ENCODE measurements at places on chromosomes 1 and 21.
A peak's percentile ranks its signal among the peaks of the same experiment; 100 is the strongest.

DNA sequence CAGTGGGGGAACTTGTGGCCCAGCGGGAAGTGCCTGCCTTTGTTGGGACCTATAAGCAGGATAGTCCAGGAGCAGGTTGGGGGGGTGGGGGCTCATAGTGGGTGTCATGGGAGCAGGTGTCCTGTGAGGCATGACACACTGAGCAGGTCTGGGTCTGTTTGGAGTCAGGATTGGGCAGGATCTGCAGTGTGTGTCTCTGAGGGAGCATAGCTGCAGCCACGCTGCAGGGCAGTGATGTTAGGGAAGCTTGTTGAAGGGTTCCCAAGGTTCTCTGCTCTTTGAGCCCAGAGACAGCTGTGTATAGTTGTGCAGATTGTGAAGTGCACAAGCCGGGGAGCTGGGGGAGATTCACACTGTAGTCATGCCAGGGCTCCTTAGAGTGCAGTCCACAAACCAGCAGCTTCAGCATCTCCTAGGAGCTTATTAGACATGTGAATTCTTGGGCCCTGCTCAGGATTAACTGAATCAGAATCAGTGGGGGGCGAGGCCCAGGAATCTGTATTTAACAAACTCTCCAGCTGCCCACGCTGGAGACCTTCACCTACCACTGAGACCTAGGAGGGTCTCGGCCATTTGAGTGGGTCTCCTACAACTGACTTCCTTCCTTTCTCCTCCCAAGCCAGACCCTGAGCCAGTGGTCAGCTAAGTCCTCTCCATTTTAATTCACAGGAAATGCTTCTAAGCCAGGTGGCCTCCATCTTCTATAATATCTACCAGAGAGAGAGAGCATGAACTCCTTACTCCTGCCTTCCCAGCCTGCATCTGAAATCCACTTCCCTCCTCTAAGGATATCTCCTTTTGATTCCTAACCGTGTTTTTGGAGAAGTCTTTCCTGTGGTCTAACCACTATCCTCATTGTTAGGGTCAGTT lies 11.1 kb downstream of the INSRR start:
- no peak for DNase-seq

DNA sequence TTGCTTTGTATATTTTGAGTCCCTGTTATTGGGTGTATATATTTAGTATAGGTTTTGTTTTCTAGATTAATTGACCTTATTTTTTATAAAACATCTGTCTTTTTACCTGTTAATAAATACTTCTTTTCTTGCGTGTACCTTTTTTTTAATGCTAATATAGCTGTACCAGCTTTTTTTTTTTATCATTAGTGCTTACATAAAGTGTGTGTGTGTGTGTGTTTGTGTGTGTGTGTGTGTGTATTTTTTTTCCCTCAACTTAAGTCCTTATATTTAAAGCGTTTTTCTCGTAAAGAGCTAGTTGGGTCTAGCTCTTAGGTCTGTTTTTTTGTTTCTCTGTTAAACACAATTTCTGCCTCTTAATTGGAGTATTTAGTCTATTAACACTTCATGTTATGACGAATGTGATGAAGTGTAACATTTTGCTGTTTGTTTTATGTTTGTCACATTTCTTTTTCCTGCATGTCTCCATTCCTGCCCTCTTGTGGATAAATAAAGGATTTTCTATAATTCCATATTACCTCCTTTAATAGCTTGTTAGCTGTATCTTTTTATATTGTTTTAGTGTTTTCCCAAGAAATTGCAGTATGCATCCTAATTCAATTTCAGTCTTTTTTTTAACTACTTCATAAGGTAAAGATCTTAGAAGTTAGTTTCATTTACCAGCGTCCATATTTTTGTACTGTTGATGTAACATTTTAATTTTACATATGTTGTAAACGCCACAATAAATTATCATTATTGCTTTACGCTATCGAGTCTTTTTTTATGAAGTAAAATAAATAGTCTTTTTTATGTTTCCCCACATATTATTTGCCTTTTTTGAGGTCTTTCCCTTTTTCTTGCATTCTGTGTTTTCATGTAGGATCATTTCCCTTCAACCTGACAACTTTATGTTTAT lies 4.3 kb downstream of the PRMT2 start:
- DNase-seq: no peak

DNA sequence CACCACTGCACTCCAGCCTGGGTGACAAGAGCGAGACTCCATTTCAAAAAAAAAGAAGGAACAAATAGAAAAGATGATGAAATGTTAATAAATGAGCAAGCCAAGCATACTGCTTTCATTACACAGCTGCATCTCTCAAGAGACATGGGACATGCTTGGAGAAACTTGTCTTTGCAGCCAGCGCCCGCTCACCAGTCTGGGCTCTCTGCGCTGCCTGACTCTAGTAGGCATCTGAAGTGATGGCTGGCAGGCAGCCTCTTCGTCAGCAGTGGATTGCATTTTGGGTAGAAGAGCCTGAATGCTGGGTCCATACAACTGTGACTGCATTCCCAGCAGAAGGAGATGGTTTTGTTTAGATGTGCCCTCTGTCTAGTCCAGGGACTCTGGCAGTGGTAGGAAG lies 48.0 kb downstream of the IL6R start:
- DNase-seq: no peak

DNA sequence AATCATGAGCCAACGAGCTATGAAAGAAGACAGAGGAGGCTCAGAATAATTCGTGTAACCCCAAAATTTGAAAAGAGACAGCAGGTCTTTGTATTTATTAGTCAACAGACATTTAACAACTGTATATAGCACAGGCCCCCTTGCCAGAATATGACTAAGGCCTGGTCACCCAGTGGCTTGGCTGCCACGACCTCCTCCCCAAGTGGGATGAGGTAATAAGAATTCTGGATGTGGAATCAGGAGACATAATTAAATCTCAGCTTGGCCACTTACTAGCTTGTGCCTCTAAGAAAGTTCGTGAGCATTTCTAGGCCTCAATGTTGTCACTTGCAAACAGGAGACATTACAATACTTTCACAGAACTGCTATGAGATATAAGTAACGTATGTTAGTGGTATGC lies 134.2 kb upstream of the TNFSF4 start:
- DNase-seq: no peak

GRCh38 chr1:209405183-209405814 lies 178.2 kb upstream of the CAMK1G start:
- no peak for DNase-seq

GRCh38 chr1:111666828-111667227 lies 47.2 kb downstream of the RAP1A start:
- peak; percentile 19 for DNase-seq

GRCh38 chr1:85862456-85862855 lies 154.2 kb upstream of the ZNHIT6 start:
- no peak for DNase-seq

Data from germinal center (tissue), 1 donor.